ENCODE measurements at places on chromosomes 3 and 15.

- DNase-seq: no peak
Observed at GRCh38 chr3:150165396-150166094, 194.8 kb upstream of the PFN2 start.

DNA sequence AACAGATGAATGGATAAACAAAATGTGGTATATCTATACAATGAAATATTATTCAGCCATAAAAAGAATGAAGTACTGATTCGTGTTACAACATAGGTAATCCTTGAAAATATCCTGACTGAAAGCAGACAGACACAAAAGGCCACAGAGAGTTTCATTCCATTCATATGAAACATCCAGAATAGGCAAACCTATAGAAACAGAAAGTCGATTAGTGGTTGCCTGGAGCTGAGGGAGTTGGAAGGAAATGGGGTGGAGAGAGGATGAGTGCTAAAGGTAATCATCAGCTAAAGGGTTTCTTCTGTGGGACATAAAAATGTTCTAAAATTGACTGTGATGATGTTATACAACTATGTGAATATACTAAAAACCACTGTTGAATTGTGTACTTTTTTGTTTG, 22.9 kb downstream of the FOXP1 start:
- DNase-seq: peak; percentile 27

DNA sequence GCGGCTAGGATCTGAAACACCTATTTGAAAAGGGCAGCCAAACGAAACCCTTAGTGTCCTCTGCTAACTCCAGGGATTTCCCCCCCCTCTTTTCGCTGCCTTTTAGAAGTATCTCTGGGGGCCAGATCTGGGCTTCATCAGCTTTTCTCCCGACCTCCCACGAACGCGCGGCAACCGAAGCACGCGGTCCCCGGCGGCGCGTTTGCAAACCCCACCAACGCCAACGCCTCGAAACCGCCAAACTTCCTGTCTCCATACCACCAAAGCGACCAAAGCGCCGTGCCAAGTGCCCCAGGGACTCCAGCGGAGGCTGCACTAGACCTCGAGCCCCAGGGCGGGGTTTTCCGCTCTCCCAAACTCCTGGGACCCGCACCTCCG, 155.8 kb upstream of the FRMD4B start:
- DNase-seq: no peak

GRCh38 chr3:138199851-138200250, 12.8 kb downstream of the ARMC8 start:
- no peak for DNase-seq

- no peak for DNase-seq
Observed at GRCh38 chr15:42060797-42061196, 33.6 kb downstream of the PLA2G4D start.
